ENCODE measurements at places on chromosomes 1 and 21.

DNA sequence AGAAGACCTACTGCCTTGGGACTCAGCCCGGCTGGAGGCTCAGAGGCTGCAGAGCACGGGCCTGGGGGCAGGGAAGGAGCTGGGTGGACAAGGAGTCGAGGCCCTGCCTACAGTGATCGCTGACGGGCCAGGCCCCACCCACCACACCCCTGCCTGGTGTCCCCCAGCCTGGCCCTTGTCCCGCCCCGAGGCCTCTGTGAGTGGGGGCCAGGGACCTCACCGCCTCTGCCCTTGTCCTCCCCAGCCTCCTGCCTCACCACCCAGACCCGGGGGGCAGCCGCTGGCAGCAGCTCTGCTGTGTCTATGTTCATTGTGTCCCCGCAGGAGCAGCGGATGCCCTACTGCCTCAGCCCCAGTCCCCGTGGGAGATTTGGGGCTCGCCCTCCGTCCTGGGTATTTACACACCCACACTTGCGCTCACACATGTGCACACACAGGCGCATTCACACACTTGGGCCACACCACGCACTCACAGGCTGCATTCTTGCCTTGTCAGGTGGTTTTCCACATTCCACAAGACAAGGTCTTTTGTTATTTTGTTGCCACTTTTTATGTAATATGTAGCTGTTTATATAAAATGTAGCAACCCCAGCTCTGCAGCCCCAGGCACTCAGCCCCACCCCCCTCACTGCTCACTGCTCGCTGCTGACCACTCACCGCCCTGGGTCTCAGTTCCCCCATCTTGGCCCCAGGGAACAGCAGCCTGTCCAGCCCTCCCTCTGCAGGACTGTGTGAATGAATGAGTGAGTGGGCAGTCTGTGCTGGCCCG, 7.3 kb downstream of the PFKL start:
- DNase-seq, result no peak

GRCh38 chr1:27809883-27810282, 20.7 kb upstream of the PPP1R8 start:
- no peak for DNase-seq

DNA sequence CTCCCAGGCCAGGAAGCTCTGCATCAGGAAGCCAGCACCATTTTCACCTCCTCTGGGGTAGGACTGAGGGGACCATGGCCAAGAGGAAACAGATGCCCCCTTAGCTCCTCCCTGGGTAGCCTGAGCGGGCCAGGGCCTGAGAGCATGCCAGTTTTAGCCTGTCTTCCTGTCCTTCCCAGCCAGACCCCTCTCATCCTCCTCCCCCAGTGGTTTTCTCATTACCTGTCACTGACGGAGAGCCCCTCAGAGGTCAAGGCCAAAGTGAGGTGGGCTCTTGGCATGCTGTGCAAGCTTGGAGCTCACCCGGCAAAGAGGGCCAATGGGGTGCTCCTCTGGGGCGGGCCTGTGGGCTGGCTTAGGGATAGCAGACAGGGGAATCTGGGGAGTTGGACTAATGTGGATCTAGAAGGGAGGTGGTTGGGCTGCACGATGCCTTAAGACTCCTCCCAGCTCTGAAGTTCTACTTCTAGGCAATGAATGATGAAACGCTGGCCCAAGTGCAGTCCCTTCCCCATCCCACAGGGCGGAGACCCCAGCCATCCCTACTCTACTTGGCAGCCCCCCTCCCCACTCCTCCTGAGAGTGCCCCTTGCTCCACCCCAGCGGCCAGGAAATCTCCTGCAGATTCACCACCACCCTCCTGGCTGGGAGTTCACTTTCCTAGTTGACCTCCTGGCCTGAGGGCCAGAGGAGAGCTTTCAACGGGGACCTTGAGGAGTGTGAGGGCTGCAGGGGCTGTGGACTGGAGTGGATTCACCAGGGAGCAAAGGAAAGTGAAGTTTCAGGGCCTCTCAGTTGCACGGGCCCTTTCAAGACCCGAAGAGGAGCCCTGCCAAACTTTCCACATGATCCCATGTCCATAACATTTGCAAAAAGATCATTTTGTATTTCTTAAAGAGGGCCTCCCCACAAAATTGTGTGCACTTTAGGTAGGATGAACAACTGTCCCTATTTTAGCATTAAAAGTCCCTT, 9.4 kb upstream of the LMNA start:
- no peak for DNase-seq

GRCh38 chr1:159935719-159936272, 9.6 kb downstream of the IGSF9 start:
- no peak for DNase-seq

GRCh38 chr1:76587212-76587611, 280.1 kb upstream of the ST6GALNAC5 start:
- DNase-seq, result no peak

- no peak for DNase-seq
Measured at GRCh38 chr21:28356422-28356821, 636.3 kb downstream of the LTN1 start.

DNA sequence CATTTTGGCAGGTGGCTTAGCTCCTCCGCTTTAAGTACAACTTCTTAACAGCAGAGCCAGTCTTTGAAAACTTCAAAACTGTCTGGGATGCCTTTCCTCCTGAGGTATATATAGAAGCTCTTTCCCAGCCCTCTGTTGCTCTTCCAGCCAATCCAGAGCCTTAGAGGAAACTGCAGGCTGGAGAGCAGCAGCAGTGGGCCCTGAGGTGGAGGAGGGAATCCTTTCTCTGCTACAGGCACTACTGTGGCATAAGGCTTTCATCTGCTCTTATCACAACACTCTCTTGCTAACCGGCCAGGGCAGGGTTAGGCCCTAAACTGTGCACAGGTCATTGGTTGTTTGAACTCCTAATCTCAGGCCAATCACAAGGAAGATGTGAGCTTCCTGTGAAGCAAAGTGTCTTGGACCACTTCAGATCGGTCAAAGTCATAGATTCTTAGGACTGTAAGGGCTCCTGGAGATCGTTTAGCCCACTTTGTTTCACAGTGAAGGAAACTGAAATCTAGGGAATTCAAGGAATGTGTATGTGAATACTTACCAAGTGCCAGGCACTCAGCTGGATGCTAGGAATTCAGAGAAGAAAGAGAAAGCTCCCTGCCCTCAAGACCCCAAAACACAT, at the start of gene RGS5:
Gene RGS5, minus strand, starts transcription at position 84 of the 619 bp plus-strand sequence. Its CDS starts 81 bp downstream, at position 3.
- DNase-seq, result no peak

- no peak for DNase-seq
Measured at GRCh38 chr1:31300193-31300592, 3.4 kb downstream of the ZCCHC17 start.

DNA sequence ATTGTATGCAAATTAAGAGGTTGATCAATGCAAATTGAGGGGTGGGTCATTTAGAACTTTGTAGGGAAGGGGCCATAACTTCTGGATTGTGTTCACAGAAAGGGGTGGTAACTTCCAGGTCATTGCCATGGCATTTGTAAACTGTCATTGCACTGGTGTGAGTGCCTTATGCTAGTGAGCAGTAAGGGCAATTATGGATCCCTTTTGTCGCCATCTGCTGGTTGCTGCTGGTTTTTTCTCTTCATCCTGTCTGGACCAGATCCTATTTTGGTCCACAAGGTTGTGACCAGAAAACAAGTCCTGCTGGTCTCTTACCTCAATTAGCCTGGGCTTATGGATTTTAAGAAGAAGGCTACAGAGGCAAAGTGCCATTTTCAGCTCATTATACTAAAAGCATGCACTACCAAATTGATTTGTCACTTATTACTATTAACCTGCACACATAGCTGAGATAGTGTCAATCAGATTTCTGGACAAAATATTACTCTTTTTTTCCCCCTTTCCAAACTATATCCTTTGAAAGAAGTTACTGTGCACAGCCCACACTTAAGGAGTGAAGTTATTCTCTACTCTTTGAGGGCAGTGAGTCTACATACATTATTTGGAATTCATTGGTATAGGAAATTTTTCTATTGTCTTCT, 196.2 kb downstream of the ZC3H11B start:
- no peak for DNase-seq

DNA sequence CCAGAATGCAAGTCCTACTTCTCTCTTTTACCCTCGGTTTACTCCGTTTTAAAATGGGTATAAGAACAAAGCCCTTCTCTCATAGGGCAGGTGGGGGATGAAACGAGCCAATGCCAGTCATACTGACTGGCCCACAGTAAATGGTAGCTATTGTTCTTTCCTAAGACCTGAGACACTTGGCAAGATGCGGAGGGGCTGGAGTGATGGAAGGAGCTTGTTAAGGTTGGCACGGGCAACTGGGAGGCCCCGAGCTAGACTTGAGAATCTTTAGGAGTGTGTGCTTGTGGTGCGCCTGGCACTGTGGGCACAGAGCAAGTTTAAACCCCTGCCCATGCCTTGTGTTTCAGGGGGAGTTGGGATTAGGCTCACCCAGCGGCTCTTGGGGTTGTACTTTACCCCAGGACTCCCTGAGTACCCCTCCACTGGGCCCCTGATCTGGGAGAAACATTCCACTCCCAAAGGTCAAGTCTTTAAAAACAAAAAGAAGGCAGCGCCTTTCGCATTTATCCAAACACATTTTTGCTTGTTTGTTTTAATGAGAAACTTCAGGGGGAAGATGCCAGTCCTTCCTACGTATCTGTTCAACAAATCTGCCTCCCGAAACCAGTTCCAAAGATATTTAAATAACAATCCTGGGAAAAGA, 240.6 kb upstream of the TMEM51 start:
- DNase-seq, result no peak

Data from T-helper 22 cell (primary cell).